Germinal center (tissue), 1 donor: ENCODE measurements at places on chromosomes 2 and 18.

- DNase-seq: no peak
These were observed 285.3 kb downstream of the SOX11 start for GRCh38 chr2:5977477-5977876.

GRCh38 chr2:189232759-189233406, 53.3 kb upstream of the COL5A2 start:
- no peak for DNase-seq

- DNase-seq: no peak
These were observed 37.7 kb downstream of the DOCK10 start for GRCh38 chr2:225004597-225004996.

GRCh38 chr2:164388511-164388910, 232.8 kb downstream of the GRB14 start:
- no peak for DNase-seq

DNA sequence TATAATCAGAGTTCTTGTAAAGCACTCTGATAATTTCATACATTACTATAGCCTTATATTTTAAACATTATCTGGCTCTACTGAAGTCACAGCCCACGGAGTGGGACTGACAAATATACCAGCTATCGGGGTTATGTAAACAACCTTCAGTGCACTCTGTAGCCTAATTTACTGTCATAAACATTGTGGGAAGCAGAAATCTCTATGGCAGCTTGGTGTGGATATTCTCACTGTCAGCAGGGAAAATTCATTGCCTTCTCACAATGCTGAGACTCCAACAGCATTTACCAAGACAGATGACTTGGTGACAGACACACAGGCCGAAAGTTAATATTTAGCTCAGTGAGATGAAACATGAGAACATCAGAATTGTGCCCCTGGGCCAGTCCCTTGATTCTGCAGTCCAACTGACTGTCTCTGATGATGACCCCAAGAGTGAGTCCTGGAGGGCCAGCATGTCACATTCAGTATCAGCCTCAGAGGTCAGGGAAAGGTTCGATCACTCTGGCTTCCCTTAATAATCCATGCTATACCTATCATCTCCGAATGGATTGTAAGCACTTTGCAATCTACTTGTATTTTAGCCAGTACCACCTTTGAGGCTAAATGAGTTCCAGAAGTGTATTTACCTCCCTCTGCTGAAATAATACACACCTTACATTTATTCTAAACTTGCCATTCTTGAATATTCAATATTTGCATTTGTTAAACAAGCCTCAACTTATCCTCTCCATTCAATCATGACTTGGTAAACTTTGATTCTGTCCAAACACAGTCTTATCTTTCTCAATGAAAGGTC, 146.2 kb upstream of the OSR1 start:
- no peak for DNase-seq

DNA sequence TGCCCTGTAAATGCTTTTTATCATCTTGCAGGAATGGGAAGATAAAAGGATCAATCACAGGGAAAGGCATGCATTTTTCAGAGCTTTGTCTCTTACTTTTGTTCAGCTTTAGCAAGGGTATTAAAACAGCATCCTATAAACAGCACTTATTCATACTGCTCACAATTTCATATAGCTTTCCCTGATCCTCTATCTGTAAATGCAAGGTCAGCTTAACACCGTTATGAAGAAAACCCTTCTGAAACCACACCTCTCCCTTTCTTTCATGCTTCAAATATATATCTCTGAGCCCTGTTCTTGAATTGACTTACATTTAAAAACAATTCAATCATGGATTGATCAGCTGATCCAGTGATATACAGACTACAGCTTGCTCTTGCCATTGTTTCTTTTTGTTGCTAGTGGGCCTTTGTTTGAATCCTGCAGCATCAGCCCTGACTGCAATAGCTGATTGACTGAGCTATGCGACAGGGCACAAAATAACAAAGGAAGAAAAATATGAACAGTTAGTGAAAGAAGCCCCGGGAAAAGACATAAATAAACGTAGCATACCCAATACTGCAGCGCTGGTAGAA, 795.5 kb upstream of the CDH2 start:
- no peak for DNase-seq

DNA sequence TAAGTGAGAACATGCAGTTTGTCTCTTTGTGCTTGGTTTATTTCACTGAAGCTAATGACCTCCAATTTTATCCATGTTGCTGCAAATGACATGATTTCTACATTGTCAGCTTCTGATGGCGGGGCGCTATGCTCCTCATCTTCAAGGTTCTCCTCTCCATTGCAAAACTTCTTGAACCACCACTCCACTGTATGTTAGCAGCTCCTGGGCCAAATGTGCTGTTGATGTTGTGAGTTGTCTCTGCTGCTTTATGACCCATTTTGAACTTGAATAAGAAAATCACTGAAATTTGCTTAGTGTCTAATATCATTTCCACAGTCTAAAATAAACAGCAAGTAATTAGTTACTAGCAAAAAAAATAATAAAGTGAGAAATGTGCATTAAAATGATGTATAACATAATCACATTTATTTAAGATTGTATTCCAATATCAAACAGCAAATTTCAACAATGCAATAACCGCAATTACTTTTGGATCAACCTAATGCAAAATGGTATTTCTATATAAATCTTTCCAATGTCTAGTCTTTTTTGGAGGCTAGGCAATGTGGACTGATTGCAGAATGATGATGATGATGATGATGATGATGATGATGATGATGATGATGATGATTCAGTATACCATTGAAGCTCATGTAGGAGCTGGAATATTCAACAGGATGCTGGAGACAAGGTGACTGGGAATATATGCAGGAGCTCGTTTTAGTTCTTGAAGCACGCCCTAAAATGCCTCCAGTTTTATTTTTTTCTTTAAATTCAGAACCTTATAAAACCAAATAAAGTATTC, 304.9 kb upstream of the KYNU start:
- no peak for DNase-seq

DNA sequence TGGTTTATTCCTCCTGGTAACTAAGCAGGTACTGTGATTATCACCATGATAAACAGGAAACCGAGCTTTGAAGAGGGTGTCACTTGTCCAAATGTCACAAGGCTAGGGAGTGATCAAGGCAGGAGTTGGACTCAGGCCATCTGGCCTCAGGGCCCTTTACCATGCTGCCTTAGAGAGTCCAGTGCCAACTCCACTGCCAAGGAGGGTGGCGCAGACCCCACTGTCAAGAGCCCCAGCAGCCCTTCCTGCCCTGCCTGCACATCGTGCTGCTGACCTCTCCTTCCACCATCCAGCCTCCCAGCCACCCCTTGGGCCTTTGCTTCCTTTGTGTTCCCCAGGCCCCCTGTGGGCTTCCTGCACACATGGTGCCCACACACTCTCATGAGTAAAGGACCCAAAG, 48.3 kb downstream of the TNS1 start:
- no peak for DNase-seq

DNA sequence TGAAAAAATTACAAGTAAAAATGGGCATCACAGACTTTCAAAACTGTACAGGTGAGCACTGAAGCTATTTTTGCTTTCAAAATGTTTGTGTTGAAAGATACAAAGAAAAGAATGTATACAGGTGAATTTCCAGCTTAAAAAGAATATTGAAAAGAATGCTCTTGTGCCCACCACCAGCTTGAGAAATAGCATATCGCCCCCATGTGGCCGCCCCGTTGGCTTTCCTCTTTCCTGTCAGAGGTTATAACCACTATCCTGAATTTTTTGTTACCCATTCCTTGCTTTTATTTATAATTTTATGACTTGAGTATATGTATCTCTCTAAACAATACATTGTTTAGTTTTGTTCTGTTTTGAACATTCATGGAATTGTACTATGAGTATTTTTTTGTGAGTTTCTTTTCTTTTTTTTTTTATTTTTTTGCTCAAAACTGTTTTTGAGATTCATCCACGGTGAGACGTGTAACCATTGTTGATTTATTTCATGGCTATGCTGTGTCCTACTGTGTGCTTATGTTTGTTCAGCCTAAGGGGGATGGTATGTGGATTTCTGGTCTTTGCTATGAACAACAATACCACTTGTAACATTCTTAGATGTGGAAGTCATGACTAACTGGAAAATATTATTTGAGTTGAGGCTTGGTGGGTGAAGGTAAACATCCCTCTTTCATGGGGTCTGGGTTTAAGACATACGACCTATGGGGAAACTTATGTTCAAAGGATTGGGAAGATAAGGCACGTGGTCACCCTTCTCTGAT, 11.6 kb downstream of the TRPM8 start:
- DNase-seq: no peak

GRCh38 chr2:111160758-111161157, 40.0 kb downstream of the BCL2L11 start:
- no peak for DNase-seq

- no peak for DNase-seq
These were observed 41.8 kb upstream of the GBX2 start for GRCh38 chr2:236209996-236210395.

DNA sequence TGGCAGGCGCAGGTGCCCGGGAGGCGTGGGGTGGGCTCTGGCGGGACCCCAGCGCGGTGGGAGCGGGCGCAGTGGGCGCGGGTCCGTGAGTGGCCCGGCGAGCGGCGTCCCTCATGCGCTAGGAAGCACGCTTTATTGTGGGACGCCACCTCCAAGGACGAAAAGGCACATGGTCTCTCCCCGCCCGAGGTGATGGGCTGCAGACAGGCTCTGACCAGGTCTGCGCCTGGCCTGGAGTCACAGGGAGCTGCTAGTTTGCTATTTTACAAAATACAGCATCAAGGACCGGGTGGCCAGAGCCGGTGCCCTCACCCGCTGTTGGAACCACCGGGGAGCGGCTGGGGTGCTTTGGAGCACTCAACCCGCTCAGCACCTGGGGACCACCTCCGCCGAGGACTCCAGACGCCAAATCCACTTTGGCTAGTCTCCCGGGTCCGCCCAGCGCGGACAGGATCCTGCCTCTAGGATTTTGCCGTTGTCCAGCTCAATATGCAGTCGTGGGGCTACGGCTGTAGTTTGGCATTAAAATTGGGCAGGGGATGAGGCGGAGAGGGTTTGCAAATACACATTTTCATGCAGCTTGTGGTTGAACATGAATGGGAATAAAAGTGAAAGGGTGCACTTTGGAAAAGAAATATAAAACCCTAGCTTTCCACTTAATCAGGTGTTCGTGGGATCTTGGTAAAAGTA, 65.4 kb downstream of the LRRFIP1 start:
- DNase-seq: no peak

- DNase-seq: no peak
These were observed 24.9 kb upstream of the CD8A start for GRCh38 chr2:86815611-86816010.

GRCh38 chr2:9809064-9809356, 34.3 kb upstream of the TAF1B start:
- no peak for DNase-seq

DNA sequence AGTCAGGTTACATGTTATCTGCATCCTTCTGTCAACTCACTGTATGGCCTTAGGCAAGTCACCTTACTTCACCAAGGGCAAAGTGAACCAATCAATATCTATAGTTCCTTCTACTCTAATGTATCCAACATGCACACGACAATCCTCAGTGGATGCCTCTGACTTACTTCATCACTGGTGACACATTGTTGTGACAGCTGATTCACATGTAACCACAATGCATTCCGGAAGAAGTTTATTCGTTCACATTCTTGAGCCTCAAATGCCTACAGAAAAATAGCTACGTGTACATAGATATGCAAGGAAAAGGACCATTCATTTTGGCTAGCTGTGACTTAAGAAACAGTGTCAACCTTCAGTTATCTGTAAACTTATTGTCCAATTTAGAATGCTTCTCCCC, 26.3 kb upstream of the EPG5 start:
- no peak for DNase-seq

- DNase-seq: no peak
These were observed 4.0 kb downstream of the KIF1A start for GRCh38 chr2:240815761-240816583.

DNA sequence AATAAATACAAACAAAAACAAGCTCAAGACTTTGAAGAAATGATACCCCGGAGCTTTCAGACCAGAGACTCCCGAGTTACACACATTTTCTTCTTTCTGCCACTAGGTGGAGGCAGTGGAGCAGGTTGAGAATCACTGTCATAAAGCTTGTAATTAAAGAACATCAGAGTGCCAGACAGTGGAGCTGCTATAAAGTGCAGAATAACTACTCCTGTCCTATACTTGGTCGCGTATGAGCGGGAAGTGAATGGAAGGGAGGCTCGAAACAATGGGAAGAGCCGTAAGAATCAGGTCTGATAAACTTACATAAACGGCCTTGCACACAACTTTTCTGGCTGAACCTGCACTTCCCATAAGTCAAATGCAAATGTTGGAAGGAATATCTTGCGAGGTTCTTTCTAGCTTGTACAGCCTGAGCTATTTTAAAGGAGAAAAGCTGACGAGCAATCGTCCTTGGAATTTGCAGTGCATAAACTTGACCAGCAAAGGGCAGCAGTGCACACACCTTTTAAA, 189.0 kb downstream of the RPIA start:
- DNase-seq: no peak

DNA sequence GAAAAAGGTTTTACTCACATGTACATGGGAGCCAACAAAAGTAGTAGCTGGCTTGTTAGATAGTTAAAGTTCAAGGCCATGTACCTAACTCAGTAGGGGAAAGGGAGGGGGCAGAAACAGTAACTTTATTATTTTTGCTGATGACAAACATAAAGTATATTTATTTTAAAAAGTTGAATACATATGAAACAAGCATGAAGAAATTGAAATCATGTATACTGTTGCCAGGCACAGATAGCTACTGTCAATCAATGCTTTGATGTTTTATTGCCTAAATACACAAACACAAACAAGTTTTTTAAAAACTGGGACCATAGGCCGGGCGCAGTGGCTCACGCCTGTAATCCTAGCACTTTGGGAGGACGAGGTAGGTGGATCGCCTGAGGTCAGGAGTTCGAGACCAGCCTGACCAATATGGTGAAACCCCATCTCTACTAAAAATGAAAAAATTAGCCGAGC, 7.6 kb upstream of the PSD4 start:
- no peak for DNase-seq

- no peak for DNase-seq
These were observed 57.3 kb downstream of the RHOB start for GRCh38 chr2:20504174-20504573.

GRCh38 chr18:41576643-41577042, 378.4 kb upstream of the PIK3C3 start:
- DNase-seq: no peak

- no peak for DNase-seq
These were observed 1.3 kb downstream of the AMMECR1L start for GRCh38 chr2:127884436-127884835.
